ENCODE measurements at places on chromosomes 2 and 18.

DNA sequence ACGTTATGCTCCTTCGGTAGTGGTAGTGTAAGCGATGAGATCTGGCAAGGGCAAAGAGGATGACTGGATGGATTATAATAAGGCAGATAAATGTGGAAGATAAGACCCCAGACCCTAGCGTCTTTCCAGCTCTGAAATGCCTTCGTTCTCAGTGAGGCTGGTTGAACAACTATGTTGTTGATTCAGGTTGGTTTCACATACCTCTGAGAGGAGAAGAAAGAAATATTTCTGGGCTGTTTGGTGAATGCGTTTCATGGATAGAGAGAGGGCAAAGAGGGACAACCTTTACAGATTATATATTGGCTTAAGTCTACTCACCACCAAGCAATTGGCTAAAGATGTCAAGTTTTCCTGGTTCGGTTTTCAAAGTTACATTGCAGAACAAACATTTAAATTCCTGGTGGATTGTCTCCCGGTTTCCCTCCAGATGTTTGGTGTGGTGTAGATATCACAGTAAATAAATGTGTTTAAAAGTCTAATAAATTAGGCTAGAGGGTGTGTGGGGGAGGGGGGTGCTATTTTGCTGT is 190.1 kb upstream of the GLI2 start:
- no peak for DNase-seq

GRCh38 chr2:113840518-113840917 is 49.4 kb upstream of the ACTR3 start:
- no peak for DNase-seq

DNA sequence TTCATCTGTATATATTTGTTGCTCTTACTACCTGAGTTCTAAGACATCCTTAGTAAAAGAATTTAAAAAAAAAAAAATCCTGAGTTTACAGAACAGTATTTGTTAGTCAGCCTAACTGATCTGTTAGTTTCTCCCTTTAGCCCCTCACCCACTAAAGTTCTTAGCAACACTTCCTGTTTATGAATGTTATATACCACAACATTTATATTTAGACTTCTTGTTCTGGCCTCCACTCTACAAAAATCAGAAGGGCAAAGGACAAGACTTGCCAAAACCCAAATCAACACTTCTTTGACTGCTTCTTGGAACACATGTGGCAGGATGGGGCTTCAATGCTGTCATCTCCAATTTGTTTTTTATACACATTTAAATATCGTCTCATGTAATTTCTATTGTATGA is 71.1 kb downstream of the MGAT5 start:
- no peak for DNase-seq

GRCh38 chr2:143429932-143430679 is 300.9 kb downstream of the ARHGAP15 start:
- no peak for DNase-seq

- no peak for DNase-seq
Measured at GRCh38 chr2:203802342-203803052, 65.1 kb upstream of the CTLA4 start.

DNA sequence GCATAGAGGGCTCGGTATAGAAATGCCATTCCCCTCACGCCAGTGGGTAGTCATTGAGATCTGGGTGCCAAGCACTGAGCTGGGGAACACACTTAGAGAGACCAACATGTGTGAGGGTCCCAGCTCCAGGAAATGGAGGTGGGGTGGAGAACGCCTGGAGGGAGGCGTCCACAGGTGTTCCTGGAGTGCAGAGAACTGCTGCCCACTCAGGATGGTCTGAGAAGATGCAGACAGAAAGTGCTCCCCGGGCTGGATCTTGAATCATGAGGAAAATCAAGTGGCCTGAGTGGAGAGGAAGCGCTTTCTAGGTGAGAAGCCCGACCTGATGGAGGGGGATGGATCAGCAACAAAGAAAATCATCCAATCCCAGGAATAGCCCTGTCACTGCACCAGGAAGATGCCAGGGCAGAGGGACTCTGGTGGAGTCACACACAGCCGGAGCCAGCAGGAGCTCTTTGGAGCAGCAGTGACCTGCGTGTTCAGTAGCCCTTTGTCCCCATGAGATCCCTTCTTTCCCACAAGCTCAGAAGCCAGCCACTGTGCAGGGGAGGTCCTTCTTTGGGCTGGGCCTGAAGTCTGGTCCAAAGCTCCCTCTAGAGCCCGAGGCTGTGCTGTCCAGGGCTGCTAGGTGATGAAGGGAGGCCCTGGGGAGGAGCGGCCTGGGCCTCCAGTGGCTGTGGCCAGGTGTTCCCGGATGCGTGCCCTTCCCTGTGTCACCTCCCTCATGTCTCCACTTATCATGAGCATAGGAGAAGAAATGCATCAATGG is 112.3 kb downstream of the RNF144A start:
- DNase-seq = no peak

- DNase-seq = no peak
Measured at GRCh38 chr2:226664140-226664539, 135.5 kb downstream of the IRS1 start.

- no peak for DNase-seq
Measured at GRCh38 chr2:212842544-212843185, 304.1 kb upstream of the ERBB4 start.

GRCh38 chr2:27911458-27912210 is 21.1 kb downstream of the BABAM2 start:
- DNase-seq = no peak

DNA sequence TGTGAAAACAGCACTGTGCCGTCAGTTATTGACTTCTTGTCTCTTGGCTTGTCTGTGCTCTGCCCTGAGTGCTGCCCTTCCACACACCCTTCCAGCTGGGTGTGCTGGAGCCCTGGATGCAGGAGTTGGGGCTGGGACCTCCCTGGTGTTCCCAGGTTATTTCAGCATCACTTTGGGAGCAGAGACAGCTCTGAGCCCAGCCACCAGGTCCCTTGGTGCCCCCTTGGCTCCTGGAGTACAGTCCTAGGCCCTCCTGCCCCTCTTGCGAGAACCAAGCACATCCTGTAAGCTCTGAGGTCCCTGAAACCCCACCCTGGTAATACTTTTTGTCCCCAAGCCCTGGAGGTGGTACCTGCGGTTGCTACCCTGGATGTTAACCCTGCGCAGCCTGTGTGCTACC is 24.3 kb downstream of the BOK start:
- no peak for DNase-seq

DNA sequence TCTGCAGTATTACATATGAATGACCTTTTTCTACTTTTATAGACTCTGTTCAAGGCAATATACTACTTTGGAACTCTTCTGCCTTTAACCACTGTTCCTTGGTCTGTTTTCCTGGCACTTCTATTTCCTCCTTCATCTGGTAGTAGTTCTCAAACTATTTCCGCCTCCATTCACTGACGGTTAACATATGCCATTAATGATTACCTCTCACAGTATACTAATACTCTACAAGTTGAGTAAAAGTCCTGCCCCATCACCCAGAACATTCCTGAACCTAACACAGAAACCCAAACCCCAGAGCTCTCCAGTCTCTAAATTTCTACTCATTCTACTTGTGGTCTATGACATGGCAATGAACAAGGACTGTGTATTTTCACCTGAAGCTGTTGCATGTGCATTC is 4.5 kb downstream of the GFPT1 start:
- no peak for DNase-seq

GRCh38 chr18:3305354-3305762 is 43.4 kb downstream of the MYL12B start:
- no peak for DNase-seq

- DNase-seq = no peak
Measured at GRCh38 chr2:134912361-134912760, 6.3 kb upstream of the CCNT2 start.

- no peak for DNase-seq
Measured at GRCh38 chr2:63735263-63735662, 106.4 kb upstream of the UGP2 start.

DNA sequence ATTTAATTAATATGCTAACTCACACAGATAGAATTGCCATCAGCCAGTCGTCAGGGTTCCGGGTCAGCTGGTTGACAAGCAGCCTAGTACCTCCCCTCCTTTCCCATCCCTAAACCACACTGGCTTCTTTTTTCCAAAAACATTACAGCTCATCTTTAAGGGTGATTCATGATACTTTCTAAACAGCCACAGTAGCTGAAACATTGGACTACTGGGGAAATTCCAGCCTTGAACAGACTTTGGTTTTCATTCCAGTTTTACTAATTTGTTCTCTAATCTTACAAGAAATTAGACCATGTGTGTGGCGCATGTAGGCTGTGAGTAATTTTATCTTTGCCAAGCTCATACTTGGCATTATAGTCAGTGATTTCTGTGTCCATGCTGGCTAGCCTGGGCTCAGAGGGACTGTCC is 110.8 kb downstream of the FMNL2 start:
- no peak for DNase-seq

DNA sequence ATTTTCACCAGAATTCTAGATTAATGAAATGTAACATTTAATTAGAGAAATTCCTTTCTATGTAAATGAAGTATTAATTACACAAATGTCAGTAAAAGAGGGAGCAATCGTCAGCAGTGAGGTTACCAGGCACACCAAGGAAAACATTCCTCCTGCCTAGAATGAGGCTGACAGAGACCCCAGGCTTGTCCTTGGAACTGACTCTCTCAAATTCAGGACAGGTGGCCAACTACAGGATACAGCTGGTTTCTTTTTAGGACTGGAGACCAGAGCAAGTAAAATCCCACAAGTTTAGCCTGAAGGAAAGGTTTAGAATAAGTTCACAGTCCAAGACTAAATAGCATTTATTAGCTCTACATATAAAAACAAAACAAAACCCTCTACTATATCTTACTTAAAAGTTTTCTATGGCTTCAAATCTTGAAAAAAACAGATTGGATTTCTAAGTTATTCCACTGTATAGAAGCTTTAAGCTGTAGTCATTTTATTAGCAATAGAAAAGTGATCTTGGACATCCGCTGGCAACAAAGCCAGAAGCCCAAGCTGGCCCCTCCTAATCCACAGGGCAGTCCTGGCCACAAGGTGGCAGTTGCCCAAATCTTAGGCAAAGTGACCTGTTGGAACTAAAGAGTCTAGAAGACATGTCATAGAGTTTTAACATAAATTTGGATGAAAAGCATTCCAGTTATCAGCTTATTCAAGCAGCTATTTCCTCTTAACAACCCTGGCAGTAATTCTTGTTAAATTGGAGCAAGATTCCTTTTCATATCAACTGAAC is 81.0 kb downstream of the SP3 start:
- no peak for DNase-seq

GRCh38 chr2:96498021-96498431 is 7.1 kb downstream of the NEURL3 start:
- DNase-seq = no peak

DNA sequence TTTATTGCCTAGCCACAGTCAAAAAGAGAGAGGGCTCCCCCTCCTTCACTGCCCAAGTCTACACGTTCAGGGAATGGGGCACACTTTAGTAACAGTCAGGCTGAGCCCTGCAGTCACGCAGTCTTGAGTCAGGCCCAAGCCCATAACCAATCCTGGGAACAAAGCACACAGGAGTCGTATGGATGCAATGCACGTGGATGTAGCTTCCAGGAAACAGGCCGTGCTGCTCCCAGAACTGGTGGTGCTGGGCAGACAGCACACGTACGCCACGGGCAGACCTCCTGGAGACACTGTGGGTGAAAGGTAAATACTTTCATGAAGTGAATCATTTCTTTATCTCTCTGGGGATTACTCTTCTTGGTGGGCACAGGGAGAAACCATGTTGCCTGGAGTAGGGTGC is 30.0 kb upstream of the MBP start:
- no peak for DNase-seq

GRCh38 chr2:74436111-74436805 is 5.5 kb downstream of the RTKN start:
- DNase-seq = no peak

DNA sequence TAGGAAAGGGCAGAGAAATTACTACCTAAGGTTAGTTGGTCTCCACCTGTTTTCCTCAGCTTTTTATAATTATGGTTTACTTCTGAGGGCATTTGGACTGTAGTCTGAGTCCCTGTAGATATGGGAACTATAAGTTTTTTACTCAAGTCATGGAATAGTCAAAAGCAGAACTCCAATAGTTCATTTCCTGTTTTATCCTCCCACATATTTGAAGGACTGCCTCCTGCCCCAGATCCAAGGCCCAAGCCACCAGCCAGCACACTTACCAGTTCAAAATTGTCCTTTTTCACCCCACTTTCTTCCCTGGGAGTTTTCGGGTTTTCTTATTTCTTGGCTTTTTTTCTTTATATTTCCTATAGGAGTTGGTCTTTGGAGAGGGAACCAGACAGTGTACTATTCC is 164.1 kb downstream of the MBD5 start:
- no peak for DNase-seq

DNA sequence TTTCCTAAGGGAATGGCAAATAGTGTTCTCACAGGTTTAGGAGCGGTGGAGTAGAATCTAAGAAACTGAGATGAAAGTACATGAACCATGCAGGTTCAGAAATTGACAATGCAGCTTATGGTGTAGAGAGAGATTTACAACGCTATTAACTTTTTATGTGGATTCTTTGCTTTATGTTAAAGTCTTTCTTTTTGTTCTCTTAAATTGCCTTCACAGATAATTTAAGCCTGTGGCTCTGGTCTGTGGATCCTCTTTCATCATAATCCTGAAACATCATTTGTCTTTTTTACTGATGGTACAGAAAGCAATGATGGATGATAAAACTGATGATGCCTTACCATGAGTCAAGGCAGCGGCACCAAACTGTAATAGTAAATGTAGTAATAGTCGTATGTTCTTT is 30.3 kb downstream of the SOCS6 start:
- no peak for DNase-seq

DNA sequence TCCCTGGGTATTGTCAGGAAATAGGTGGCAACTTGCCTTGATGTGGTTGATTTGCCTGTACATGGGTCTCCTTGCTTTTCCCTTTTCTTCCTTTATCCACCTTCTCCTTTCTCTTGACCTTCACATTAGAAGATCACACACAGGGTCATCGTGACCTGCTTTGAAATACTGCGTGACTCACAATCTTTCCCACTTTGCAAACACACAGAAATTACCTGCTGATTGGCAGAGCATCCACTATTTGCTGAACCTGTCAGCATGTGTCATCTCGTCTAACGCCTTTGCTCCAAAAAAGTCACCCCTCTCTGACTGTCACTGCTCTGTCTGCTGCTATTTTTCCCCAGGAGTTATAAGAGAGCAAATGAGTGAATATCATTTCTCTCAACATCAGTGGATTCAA is 60.8 kb downstream of the MYO3B start:
- no peak for DNase-seq

- DNase-seq = no peak
Measured at GRCh38 chr2:144522897-144523595, 3.1 kb upstream of the ZEB2 start.

GRCh38 chr2:181456660-181457120 is 496 bp upstream of the ITGA4 start:
- DNase-seq = peak; percentile 59

GRCh38 chr2:28325173-28325566 is 67.5 kb upstream of the FOSL2 start:
- no peak for DNase-seq

DNA sequence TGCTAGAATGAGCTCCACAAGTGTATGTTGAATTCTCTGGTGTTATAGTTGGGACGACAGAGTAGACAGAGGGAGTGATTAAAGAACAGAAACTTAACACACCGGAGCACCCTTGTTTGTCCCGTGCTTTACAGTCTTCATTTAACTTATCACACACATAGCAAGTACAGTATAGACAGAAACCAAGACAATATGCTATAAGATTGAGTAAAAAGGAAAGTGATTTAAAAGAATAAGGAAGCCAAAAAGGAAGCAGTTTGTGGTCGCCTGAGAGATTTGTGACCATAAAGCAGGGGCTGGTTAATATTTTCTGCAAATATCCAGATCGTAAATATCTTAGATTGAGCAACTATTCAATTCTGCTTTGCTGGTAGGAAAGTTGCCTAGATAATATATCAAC is 1128.4 kb downstream of the TSN start:
- no peak for DNase-seq

- DNase-seq = no peak
Measured at GRCh38 chr2:29105375-29105774, 9.8 kb upstream of the CLIP4 start.
